ENCODE measurements at places on chromosomes 1 and 21.

- DNase-seq, result no peak
These were observed 13.3 kb downstream of the COL9A2 start for GRCh38 chr1:40303790-40304189.

- DNase-seq, result no peak
These were observed 227.2 kb downstream of the OLFM3 start for GRCh38 chr1:101769520-101769919.

GRCh38 chr1:45583264-45583665, 576 bp upstream of the NASP start:
- peak; percentile 84 for DNase-seq

- no peak for DNase-seq
These were observed 283.7 kb downstream of the HLX start for GRCh38 chr1:221162939-221163338.

All from progenitor cell of endocrine pancreas (in vitro differentiated cells).